ENCODE measurements at places on chromosomes 11 and 22.

GRCh38 chr11:66674964-66675602 lies 2.6 kb downstream of the RBM4B start:
- no peak for DNase-seq

DNA sequence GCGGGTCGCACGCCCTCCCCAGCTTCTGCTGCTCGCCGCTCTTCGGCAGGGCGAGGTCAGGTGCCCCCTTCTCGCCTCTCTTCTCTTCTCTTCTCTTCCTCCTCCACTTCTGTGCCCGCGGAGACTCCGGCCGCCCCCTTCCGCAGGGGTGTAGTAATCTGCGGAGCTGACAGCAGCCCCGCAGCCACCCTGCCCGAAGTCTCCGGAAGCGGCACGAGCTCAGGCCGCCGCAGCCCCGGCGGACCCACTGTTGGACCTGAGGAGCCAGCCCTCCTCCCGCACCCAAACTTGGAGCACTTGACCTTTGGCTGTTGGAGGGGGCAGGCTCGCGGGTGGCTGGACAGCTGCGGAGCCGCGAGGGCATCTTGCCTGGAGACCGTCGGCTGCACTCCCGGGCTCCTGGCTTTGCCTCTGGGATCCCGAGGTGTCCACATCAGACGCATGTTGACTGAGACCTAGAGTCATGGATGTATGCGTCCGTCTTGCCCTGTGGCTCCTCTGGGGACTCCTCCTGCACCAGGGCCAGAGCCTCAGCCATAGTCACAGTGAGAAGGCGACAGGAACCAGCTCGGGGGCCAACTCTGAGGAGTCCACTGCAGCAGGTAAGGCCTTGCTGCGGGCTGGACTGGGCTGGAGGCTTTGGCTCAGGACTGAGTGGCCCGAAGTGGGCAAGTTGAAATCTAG lies 486 bp downstream of the STIM1 start:
- DNase-seq: no peak

DNA sequence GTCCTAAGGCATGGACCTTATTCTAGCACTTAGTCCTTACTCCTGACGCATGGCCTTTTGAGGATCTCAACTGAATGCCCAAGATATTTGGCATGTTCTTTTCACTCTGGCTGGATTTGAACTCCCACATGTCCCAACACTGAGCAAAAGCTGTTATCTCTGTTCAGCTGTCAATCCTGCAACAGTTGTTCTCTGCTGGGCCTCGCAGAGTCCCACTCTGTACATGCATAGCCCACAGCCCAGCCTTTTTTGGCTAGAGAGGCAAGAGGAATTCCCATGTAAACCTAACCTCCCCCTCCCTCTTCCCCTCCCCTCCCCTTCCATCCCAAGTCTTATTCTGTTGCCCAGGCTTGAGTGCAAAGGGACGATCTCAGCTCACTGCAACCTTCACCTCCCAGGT lies 21.8 kb upstream of the DRG1 start:
- DNase-seq: no peak

DNA sequence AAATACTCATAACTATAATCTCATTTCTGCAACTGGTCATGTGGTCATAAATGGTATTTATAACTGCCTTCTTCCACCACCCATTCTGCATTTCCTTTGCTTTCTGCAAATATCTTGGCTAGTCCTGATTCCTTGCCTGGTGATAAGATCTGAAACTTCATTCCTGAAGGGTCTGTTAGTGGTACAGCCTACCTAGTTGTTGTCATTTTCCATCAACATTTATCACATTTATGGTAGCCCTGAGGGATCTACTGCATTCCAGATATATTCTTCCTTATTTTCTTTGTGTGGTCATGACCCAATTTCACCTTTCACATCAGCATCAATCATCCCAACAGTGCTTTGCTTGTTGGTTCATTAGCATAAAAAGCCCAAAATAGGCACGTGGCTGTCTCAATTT lies 50.1 kb downstream of the DDX6 start:
- DNase-seq: no peak

DNA sequence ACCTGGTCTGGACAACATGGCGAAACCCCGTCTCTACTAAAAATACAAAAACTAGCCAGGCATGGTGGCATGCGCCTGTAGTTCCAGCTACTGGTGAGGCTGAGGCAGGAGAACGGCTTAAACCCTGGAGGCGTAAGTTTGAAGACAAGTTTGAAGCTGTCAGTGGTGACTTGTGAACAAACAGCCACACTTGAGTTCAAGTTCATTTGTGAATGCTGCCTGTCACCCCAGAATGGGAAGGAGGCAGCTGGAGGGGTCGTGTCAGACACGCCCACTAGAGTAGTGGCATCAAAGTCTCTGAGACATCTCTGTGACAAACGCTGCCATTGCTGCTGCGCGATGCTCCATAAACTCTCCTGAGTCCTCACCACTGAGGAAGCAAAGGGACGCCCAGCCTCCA lies 74.2 kb downstream of the DGCR2 start:
- no peak for DNase-seq

Measured in CD4-positive, alpha-beta T cell treated with Interleukin-6 at 100 ng/mL for 8 hours (primary cell).